NCI-H187 (cell line): ENCODE measurements at places on chromosomes 2 and 18.
A peak's percentile ranks its signal among the peaks of the same experiment; 100 is the strongest.

- DNase-seq: no peak
These were observed 117.2 kb downstream of the SPIRE1 start for GRCh38 chr18:12540751-12541150.

GRCh38 chr2:127701193-127701650 is at the start of gene SFT2D3:
Gene SFT2D3, plus strand, starts transcription at chr2:127701497. Its CDS starts 32 bp downstream, at chr2:127701529.
- peak; percentile 44 for DNase-seq

GRCh38 chr2:84160453-84160852 is 298.6 kb downstream of the SUCLG1 start:
- no peak for DNase-seq

GRCh38 chr2:11810237-11810977 is 64.0 kb downstream of the LPIN1 start:
- no peak for DNase-seq

- no peak for DNase-seq
These were observed 796 bp downstream of the RFTN2 start for GRCh38 chr2:197674591-197674990.

DNA sequence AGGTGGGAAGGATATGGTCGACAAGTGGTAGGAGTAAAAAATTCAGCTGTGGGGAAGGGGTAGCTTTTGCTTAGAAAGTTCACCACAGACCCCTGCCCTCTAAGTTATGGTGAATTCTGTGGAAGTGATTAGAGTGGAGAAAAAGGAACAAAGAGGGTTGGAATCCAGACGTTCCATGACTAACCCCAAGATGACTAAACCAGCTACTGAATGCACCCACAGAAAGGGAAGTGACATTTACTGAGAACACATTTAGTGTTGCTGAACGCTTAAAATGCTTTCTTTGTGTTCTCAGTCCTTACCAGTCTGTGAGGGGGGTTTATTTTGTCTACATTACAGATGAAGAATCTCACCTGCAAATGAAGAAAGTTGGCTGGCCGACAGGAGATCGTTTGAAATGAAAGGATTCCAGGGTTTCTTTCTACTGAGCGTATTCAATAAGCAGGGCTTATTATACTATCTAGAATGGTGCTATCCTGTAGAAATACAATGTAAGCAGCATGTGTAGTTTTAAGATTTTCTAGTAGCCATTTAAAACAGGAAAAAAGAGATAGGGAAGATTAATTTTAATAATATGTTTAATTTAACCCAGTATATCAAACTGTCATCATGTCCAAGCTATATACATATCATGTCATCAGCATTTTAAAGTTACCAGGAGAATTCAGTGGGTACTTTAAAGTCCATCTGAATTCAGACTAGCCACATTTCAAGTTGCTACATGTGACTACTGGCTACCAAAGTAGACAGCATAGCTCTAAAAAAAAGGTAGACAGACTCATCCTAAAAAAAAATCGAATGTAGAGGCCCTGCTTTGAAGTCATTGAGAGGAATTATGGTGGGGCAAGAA is 60.1 kb downstream of the LIMS1 start:
- DNase-seq: no peak

DNA sequence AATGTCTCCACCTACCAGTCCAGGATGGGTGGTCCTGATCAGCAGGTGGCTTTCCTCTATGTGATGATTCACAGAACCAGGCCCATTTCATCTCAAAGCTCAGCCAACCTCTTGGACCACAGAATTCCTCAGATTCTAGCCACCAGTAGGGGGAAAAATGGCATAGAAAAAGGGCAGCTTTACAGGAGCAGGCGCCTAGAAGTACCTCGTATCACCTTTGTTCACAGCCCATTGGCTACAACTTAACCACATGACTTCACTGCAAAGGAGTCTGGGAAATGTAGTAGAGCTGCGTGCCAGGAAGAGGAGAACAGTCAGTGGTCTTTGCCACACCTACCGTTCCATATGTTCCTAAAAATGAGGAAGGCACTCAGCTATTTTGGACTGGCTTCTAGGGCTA is 62.8 kb upstream of the DTNA start:
- DNase-seq: no peak

GRCh38 chr2:171837736-171838135 is 56.3 kb downstream of the SLC25A12 start:
- no peak for DNase-seq

DNA sequence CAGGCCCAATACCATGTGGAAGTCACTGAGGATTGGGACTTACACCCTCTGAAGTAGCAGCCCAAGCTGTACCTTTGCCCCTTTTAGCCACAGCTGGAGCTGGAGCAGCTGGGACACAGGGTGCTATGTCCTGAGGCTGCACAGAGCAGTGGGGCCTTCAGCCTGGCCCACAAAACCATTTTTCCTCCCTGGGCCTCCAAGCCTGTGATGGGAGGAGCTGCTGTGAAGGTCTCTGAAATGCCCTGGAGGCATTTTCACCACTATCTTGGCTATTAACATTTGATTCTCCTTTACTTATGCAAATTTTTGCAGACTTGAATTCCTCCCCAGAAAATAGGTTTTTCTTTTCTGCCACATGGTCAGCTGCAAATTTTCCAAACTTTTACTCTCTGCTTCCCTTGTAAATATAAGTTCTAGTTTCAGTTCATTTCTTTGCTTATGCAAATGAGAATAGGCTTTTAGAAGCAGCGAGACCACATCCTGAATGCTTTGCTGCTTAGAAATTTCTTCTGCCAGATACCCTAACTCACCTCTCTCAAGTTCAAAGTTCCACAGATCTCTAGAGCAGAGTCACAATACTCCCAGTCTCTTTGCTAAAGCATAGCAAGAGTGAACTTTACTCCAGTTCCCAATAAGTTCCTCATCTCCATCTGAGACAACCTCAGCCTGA is 213.8 kb upstream of the MGAT5 start:
- DNase-seq: no peak

- no peak for DNase-seq
These were observed 28.1 kb upstream of the TMEM247 start for GRCh38 chr2:46451131-46451711.

DNA sequence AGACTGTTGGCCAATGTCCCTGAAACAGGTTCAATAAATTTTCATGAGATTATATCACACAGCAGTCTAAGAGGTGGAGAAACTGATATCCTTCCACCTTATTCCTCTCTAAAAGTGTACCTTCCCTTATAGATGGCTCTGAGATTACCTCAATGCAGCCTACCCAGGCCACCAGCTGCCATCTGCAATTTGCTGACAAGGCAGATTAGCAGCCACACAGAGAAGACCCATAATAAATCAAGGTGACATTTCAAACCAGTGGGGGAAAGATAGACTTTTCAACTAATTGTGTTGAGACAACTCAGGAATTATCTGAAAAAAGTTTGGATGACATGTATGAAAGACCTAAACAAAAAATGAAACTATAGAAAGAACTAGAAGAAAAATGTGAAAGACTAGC is 43.2 kb downstream of the ZBTB7C start:
- DNase-seq: no peak

DNA sequence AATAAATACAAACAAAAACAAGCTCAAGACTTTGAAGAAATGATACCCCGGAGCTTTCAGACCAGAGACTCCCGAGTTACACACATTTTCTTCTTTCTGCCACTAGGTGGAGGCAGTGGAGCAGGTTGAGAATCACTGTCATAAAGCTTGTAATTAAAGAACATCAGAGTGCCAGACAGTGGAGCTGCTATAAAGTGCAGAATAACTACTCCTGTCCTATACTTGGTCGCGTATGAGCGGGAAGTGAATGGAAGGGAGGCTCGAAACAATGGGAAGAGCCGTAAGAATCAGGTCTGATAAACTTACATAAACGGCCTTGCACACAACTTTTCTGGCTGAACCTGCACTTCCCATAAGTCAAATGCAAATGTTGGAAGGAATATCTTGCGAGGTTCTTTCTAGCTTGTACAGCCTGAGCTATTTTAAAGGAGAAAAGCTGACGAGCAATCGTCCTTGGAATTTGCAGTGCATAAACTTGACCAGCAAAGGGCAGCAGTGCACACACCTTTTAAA is 189.0 kb downstream of the RPIA start:
- no peak for DNase-seq

- DNase-seq: no peak
These were observed 108.5 kb downstream of the CDCA7 start for GRCh38 chr2:173462892-173463840.

DNA sequence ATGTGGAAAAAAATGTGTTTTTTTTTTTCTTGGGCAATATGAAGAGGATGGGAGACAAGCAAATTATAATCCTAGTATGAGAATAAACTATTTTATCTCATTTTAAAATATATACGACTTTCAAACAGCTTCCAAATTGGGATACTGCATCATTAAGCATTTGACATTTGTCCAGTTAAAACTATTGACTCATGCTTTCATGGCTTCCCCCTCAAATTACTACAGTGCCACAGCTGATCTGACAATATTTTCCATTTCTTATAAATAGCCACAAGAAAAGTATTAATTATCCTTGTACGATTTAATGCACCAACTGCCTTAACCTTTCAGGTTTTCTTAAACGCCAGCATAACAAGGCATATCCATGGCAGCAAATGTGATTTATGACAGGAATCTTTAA is 1134.8 kb upstream of the ZEB2 start:
- DNase-seq: no peak

- DNase-seq: no peak
These were observed 145.4 kb upstream of the ETAA1 start for GRCh38 chr2:67251741-67252140.

GRCh38 chr2:9008951-9009664 is 5.6 kb upstream of the MBOAT2 start:
- no peak for DNase-seq

- no peak for DNase-seq
These were observed 201.0 kb downstream of the SMAD7 start for GRCh38 chr18:48749768-48750167.

- DNase-seq: no peak
These were observed 92.1 kb downstream of the IRS1 start for GRCh38 chr2:226707499-226707898.

- DNase-seq: no peak
These were observed 43.1 kb downstream of the CHMP3 start for GRCh38 chr2:86520153-86520552.

- DNase-seq: no peak
These were observed 585 bp upstream of the MOB1A start for GRCh38 chr2:74179063-74179865.

GRCh38 chr2:113278742-113279139 is at the start of gene PAX8:
Gene PAX8, minus strand, starts transcription at chr2:113278921. Its CDS starts 527 bp downstream, at chr2:113278394.
- no peak for DNase-seq

- DNase-seq: no peak
These were observed 200.9 kb downstream of the NYAP2 start for GRCh38 chr2:225600444-225600843.

- no peak for DNase-seq
These were observed 630.8 kb upstream of the PIK3C3 start for GRCh38 chr18:41324020-41324791.

DNA sequence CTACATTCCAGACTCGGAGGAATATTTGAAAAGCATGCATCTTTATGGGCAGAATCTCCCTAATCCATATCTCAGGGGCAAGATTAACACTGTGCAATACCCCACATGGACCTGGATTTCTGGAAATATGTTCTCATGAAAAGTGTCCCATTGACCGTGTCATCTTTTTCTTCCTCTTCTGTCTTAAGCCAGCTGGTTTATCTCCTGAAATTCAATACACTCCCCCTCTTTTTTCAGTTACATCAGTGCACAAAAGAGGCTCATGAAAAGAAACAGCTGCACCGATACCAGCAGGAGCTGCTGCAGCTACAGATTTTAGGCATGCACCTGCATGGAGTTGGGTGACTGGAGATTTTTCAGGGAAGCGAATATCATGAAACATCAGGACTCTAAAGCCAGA is 117.2 kb downstream of the SLC4A3 start:
- DNase-seq: no peak

GRCh38 chr18:14086458-14087231 is 45.6 kb downstream of the ZNF519 start:
- DNase-seq: no peak

GRCh38 chr18:29430416-29430815 is 1253.5 kb upstream of the CDH2 start:
- no peak for DNase-seq

- DNase-seq: no peak
These were observed 80.8 kb upstream of the PPP1CB start for GRCh38 chr2:28670856-28671255.

DNA sequence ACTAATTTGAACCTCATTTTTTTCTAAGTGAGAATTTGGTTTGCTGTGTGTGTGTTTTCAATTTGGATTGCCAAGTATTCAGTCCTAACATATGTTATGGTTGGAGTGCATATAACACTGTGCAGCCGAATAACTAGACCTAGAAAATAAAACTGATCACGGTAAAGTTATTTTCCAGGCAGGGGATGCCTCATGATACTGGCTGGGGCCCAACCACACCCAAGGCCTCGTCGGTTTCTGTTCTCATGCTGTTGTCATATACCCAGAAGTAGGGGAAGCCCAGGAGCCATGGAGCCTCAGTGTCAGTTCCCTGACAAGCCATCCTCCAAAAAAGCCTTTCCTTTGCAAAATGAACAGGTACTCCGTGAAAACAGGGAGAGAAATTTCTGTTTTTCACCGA is 160.2 kb downstream of the GBX2 start:
- no peak for DNase-seq

GRCh38 chr2:241762933-241763369 is 13.7 kb upstream of the GAL3ST2 start:
- no peak for DNase-seq

DNA sequence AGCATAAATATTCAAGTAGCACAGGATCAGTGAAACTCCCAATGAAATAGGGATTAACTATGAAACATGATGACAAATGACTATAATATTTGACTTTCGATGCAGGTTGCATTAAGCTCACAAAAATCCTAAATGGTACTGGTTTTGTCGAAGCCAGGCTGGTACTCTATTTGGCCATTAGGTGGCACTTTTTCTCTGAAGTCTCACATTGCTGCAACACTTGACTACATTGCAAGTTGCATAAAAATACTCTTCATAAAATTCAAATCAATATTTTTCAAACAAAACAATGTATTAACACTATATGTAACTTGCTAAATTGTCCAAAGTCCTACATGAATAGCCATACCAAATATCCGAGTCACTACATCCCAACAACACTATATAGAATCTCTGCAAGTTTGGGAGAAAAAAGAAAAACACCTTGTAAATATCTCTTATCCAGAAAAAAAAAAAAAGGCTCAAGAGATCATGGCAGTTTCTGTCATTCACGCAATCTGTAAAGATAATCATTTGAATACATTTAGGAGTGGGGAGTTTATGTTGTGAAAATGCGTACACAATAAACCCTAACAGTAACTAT is 9.5 kb downstream of the RTTN start:
- DNase-seq: no peak

DNA sequence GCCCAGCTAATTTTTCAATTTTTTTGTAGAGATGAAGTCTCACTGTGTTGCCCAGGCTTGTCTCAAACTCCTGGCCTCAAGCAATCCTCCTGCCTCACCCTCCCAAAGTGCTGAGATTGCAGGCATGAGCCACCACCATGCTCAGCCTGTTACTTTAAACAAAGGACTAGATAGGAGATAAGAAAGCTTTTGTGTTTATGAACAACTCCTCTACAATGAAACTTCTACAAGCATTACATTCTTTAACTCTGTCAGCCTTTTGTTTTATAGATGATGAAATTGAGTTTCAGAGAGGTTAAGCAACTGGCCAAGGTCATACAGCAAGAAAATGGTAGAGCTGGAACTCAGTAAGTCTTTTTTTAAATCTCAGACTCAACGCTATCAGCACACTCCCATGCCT is 22.7 kb downstream of the ALPK2 start:
- DNase-seq: no peak

- DNase-seq: peak; percentile 52
These were observed 1.2 kb upstream of the CABLES1 start for GRCh38 chr18:23133860-23134779.
